Naive B cell (primary cell): ENCODE measurements at places on chromosomes 5 and 9. TPM values are rescaled to one million over a fixed set of nuclear protein-coding genes. Genes with fewer than 3 reads are reported as not detected.

DNA sequence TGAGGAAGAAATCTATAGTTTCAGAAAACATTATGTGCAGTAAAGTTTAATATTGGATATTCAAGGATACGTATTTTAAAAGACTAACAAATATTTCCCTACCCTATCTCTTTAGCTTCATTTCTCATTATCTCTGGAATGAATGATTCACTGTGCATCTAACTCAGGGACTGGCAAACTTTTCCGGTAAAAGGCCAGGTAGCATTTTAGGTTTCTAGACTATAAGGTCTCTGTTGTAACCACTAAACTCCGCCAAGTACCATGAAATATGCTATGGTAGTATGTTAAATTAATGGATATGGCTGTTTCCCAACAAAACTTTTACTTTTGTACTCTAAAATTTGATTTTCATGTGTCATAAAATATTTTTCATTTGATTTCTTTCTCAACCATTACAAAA lies 13.2 kb downstream of the FEM1C start:
- DNase-seq = no peak

GRCh38 chr9:30244877-30245276 lies 2139.6 kb upstream of the ACO1 start:
- no peak for DNase-seq

- peak; percentile 83 for DNase-seq
These were observed 10.3 kb upstream of the CD180 start for GRCh38 chr5:67206929-67207328.

GRCh38 chr9:32741706-32742105 lies 41.6 kb upstream of the TMEM215 start:
- DNase-seq = no peak

DNA sequence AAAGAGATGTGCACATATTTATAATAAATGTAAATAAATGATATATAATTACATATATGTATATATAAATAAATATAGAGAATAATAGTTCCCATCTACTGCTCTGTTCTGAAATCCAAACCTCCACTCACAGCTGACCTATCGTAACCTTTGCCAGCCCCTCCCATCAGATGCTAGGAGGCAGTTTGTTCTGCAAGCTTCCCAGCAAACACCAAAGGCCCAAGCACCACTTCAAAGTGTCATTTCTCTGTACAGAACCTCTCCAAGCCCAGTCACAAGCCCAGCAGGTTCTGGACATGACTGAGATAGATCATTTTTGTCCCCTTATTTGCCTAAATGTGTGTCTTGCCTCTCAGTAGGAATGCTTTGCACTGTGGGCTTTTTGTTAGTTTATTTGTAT lies 62.4 kb downstream of the MFAP3 start:
- DNase-seq = no peak

DNA sequence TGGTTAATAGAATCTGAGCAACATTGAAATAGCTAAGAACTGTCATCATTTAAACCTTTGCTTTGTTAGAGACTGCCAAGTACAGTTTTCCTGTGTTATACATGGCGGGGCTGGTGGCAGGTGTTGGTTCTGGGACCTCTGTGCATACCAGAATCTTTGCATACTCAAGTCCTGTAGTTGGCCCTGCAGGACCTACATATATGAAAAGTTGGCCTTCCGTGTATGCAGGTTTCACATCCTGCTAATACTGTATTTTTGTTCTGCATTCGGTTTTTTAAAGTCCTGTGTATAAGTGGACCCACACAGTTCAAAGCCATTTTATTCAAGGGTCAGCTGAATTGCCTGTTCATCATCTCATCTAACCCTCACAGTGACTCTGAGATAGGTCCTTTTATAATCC lies 36.4 kb downstream of the LARP1 start:
- DNase-seq = no peak

EGFL7 gene
- polyA plus RNA-seq = not detected

CBY3 gene
- not detected for polyA plus RNA-seq

DOLPP1 gene
- polyA plus RNA-seq = 3.2 TPM
